Gastroesophageal sphincter (tissue), 4 donors: ENCODE measurements at places on chromosomes 5 and 9.
A peak's percentile ranks its signal among the peaks of the same experiment; 100 is the strongest.

DNA sequence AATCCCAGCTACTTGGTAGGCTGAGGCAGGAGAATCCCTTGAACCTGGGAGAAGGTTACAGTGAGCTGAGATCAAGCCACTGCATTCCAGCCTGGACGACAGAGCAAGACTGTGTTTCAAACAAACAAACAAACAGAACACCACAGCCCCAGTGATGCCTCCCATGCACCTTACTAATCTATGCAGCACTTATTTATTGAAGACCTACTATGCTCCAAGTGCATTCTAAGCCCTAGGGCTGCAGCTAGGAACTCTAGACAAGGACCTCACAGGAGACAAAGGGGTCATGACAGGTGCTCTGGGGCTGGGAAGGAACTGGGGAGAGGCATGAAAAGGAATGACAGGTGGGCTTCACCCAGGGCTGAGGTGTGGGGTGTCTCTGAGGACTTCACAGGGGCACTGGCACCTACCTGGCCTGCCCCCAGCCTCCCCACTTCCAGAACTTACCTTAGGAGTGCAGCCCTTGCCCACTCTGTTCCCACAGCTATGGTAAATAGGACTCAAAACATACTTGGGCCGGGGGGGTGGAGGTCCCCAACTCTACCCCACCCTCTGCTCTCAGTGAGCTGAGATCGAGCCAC is 69.4 kb downstream of the C9orf50 start:
- no peak overlapping the region for H3K4me3 ChIP-seq
- no peak for ATAC-seq
- H3K27me3 ChIP-seq, result no peaks in the 10 kb centered on the region
- no peaks in the 10 kb centered on the region for H3K4me1 ChIP-seq
- no peaks in the 10 kb centered on the region for H3K36me3 ChIP-seq
- H3K27ac ChIP-seq, result no peak overlapping the region

GRCh38 chr5:15234366-15234765 is 265.6 kb upstream of the FBXL7 start:
- ATAC-seq, result no peak
- H3K4me1 ChIP-seq, result no peaks in the 10 kb centered on the region
- no peak overlapping the region for H3K27ac ChIP-seq
- H3K4me3 ChIP-seq, result no peak overlapping the region
- H3K36me3 ChIP-seq, result no peaks in the 10 kb centered on the region

- peaks cover under 1% of the 10 kb centered on the region for H3K36me3 ChIP-seq
- no peak overlapping the region for H3K4me3 ChIP-seq
- no peak overlapping the region for H3K27ac ChIP-seq
- H3K4me1 ChIP-seq, result no peaks in the 10 kb centered on the region
Observed at GRCh38 chr5:158718738-158719505, 380.8 kb downstream of the EBF1 start.

DNA sequence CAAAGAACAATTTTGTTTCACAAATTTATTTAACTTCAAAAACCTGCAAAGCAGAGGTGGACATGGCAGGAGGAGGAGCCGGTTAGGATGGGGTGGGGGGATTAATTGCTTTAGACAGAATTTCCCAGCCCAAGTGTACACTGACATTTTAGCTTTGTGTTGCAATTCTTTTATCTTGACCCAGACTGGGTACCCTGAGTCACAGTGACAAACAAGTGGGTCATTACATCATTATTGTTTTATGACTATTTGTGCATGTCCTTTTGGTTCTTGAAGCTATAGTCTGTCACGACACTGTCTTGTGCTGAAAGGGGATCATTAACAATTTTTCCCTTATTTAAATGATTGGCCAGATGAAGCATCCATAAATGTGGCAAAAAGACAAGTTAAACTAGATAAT is 84.5 kb upstream of the VCAN start:
- H3K27ac ChIP-seq, result no peak overlapping the region
- no peak for ATAC-seq
- no peaks in the 10 kb centered on the region for H3K27me3 ChIP-seq
- H3K4me3 ChIP-seq, result no peak overlapping the region

DNA sequence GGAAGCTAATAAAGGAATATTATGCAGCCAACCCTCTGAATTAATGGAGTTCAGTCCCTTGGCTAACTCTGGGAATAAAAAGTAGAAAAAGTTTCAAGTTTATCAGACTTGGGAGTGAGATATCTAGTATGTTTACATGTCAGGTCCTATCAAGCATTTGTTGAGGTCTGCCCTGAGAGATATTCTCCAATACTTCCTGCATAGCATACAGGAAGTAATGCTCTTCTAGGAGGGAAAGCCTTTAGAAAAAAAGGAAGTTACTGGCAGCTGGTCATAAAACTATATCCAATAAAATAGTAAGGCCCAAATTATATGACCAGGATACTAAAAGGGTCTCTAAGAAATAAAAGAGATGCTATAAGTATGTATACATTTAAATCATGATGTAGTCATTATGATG is 594.1 kb upstream of the FTMT start:
- no peaks in the 10 kb centered on the region for H3K36me3 ChIP-seq
- no peak overlapping the region for H3K27ac ChIP-seq
- ATAC-seq, result no peak
- H3K4me3 ChIP-seq, result no peak overlapping the region

- no peak overlapping the region for H3K4me3 ChIP-seq
- no peak overlapping the region for H3K27ac ChIP-seq
- H3K36me3 ChIP-seq, result no peaks in the 10 kb centered on the region
- no peaks in the 10 kb centered on the region for H3K4me1 ChIP-seq
Observed at GRCh38 chr5:155826611-155827507, 500.1 kb upstream of the SGCD start.

- ATAC-seq, result no peak
- H3K4me3 ChIP-seq, result no peak overlapping the region
- peaks cover 81% of the 10 kb centered on the region for H3K4me1 ChIP-seq
- H3K27me3 ChIP-seq, result no peaks in the 10 kb centered on the region
- no peak overlapping the region for H3K27ac ChIP-seq
Observed at GRCh38 chr9:81682797-81683196, 6.5 kb downstream of the TLE1 start.

- no peak overlapping the region for H3K27ac ChIP-seq
- no peaks in the 10 kb centered on the region for H3K27me3 ChIP-seq
- no peak overlapping the region for H3K4me3 ChIP-seq
- H3K4me1 ChIP-seq, result no peaks in the 10 kb centered on the region
- H3K36me3 ChIP-seq, result no peaks in the 10 kb centered on the region
Observed at GRCh38 chr5:61820836-61821235, 485.2 kb upstream of the KIF2A start.

DNA sequence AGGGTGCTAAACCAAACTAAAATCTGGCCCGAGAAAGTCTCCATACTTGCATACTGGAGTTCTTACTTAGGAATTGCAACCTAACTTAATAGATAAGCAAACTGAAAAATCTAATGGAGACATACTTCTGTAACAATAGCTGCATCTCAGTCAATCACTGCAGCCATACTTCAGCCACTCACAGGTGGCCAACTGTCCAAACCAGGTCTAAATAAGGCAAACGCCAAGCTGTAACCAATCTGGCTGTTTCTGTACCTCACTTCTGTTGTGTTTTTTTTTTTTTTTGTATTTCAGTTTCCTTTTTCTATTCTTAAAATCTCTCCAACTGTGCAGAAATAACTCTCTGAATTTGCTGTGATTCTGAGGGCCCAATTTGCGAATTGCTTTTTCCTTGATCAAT is 4.4 kb upstream of the NDUFB6 start:
- no peak overlapping the region for H3K4me3 ChIP-seq
- no peak for ATAC-seq
- peaks cover 11% of the 10 kb centered on the region for H3K4me1 ChIP-seq
- no peak overlapping the region for H3K27ac ChIP-seq

DNA sequence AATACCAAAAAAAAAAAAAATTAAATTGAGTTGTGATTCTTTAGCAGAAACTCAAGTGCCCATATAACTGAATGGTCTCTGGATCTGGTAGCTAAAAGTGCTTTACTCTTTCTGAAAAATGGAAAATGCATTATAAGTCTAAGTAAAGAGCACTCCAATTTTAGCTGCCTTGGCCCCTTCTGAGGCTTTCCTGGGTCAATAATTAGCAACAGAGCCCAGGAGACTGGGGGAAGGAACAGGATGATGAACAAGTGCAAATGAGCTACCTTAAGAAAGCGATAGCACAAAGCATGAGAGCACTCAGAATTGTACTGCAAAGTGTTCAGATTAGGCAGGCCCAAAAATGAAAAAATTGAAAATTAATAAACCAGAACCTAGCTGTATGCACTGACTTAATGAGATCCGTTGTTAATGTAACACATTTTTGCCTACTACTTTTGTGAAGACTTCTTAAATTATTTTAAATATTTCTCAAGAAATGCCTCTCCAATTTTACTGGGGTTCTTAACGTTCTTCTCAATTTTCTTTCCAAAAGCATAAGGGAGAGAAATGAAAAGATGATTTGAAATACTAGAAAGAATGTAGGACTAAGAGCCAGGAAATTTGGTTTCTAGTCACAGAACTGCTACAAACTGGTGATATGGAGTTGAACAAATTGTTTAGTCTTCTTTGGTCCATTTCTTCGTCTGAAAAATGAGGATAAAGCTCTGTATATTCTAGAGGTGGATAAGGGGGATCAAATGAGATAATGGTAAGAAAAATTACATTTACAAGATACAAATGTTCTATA is 566.1 kb downstream of the PDE4D start:
- H3K4me3 ChIP-seq, result no peak overlapping the region
- no peaks in the 10 kb centered on the region for H3K27me3 ChIP-seq
- H3K4me1 ChIP-seq, result peaks cover 27% of the 10 kb centered on the region
- no peak for ATAC-seq
- no peak overlapping the region for H3K27ac ChIP-seq

GRCh38 chr5:89417990-89418389 is 535.0 kb upstream of the MEF2C start:
- no peak overlapping the region for H3K4me3 ChIP-seq
- no peak overlapping the region for H3K27ac ChIP-seq
- no peaks in the 10 kb centered on the region for H3K27me3 ChIP-seq
- ATAC-seq, result no peak
- H3K4me1 ChIP-seq, result no peaks in the 10 kb centered on the region

DNA sequence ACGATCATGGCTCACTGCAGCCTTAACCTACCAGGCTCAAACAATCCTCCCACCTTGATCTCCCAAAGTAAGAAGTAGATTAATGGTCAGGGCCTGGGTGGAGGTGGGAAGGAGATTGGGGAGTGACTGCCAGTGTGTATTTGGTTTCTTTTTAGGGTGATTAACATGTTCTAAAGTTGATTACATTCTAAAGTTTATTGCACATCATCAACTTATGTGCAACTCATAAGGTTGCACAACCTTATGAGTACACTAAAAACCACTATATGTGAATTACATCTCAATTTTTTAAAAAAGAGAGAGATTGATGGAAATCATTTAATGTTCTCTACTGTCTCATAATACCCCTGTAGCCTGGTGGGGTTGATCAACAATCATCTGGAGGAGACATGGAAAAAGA is 218.1 kb downstream of the AOPEP start:
- peaks cover 19% of the 10 kb centered on the region for H3K4me1 ChIP-seq
- H3K4me3 ChIP-seq, result no peak overlapping the region
- no peak for ATAC-seq
- no peaks in the 10 kb centered on the region for H3K27me3 ChIP-seq
- H3K27ac ChIP-seq, result peak overlapping the region; percentile 8
- H3K36me3 ChIP-seq, result no peaks in the 10 kb centered on the region

GRCh38 chr9:91412941-91413340 is 10.7 kb downstream of the NFIL3 start:
- no peak overlapping the region for H3K27ac ChIP-seq
- peaks cover 26% of the 10 kb centered on the region for H3K36me3 ChIP-seq
- H3K4me1 ChIP-seq, result peaks cover 33% of the 10 kb centered on the region
- ATAC-seq, result no peak

DNA sequence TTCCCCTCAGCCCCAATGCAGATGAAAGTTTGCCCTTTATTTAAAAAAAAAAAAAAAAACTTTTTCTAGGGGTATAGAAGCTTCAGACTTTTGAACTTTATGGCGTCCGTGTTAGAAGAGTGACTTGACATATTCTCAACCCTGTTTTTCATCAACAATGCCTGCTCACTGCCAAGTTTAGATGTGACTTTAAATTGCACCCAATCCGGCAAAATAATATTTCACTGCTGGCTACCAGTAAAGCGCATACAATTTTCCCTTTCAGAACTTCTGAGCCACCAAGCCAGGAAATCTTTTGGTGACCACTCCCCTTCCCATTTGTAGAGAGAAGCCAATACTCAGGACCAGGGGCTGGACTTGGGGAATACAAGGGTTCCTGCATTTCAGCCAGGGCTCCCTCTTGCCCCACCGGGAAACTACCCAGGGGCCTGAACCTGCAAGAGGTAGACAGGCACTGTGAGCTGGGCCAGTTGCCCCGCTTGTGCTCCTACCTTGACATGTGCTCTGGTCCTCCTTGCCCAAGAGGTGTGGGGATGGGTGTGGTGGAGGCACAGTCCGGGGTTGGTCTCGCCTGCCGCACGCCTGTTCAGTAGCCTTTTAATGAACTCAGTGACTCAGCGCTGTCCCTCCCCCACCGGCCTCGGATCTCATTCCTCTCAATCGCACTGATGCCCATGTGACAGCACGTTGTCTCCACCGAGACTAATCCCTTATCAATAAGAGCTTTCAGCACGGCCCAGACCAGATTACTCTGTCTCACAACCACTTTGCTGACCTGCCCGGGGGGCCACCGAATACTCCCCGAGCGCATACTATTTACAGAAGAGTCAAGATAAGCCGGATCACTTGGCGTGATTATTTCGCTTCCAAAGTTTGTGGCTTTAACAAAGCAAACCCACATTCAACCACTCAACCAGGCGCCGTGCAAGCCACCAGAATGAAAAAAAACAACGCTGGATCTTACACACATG is 226.4 kb downstream of the DCP2 start:
- H3K36me3 ChIP-seq, result no peaks in the 10 kb centered on the region
- H3K27me3 ChIP-seq, result no peaks in the 10 kb centered on the region
- H3K4me3 ChIP-seq, result peak overlapping the region; percentile 8
- peaks cover 3% of the 10 kb centered on the region for H3K4me1 ChIP-seq

DNA sequence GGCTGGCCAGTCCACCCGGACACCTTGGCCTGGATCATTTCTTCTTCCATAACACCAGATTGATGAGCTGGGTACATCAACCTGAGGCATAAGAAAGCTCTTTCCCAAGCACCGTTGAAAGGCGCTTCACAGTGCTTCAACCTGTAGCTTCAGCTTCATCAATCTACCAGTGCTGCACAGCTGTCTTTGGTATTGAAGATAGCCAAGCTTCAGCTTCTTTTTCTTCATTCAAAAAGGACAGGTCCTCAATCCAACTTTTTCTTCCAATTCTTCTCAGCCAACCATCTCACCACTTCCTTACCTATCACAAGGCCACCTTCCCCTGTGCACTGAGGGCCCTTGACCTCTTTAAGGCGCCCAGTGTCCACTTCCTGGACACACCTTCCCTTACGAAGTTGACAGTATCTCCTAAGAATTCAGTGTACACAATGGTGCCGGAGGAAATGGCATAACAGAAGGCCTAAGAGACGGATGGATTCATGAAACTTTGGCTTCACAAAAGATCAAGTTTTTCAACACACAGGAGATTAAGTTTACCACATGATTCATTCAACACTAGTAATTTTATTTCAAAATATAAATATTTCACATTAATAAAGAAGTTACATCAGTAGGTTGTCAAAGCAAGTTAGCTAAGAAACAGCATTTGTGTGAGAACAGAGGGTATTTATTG is 1.4 kb upstream of the CTNNAL1 start:
- H3K36me3 ChIP-seq, result peaks cover 12% of the 10 kb centered on the region
- peaks cover 48% of the 10 kb centered on the region for H3K4me1 ChIP-seq
- ATAC-seq, result no peak

- no peaks in the 10 kb centered on the region for H3K4me1 ChIP-seq
- no peak for ATAC-seq
- no peaks in the 10 kb centered on the region for H3K36me3 ChIP-seq
Observed at GRCh38 chr5:150335778-150336177, 21.7 kb upstream of the TCOF1 start.
